ENCODE measurements at places on chromosomes 3 and 15.

DNA sequence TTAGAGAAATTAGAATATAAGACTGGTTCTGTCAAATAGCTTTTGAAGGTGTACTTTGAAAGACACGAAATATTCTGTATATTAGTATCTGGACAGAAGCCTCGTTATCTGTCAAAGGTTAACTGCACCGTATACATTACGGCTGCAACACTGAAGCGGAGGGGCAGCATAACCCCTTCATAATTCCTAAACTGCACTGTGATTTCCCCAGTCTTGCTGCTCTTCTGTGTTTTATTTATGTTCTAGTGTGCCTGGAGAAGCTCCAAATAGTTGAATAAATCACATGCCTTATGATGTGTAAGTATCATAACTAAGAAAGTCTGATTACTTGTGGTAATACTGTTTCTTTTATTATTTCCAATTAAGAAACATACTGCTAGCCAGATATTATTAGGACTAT, 285.7 kb upstream of the ROBO2 start:
- DNase-seq: no peak

DNA sequence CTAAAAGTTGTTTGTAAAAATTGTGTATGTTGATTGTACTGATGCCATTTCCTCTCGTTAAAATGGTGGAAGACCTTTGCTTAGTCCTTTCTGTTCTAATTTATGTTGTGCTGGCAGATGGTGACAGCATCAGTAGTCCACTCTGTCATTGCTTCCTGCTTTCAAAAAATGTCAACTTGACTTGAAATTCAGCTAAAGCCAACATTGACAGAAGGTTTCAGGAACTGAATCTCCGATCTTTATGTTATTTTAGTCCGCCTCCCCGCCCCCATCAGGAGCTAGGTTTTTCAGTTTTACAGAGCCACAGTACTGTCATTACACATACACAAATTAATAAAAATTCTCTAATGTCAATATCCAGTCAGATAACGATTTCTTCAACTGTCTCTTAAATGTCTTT, 1.5 kb downstream of the CEP63 start:
- no peak for DNase-seq

- DNase-seq: no peak
Measured at GRCh38 chr3:152232679-152233078, 36.0 kb upstream of the MBNL1 start.

GRCh38 chr3:32733631-32734229, 48.7 kb downstream of the CNOT10 start:
- DNase-seq: no peak

DNA sequence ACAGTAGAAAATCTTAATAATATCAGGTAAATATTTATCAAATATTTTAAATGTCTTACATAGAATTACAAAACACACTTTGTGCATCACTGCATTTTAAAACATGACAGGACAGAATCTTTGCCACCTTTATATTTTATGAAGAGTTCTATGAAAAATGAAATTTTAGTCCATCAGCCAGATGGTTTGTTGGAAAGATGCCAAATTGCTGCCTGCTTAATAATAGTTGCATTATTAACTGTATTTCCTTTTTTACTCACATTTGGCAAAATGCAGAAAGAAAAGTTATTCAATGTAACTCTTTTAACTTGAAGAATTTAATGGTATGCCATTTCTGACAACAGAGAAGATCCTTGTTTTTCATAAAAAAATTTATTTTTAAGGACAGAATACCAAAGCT, 1271.6 kb downstream of the NSUN3 start:
- DNase-seq: no peak

DNA sequence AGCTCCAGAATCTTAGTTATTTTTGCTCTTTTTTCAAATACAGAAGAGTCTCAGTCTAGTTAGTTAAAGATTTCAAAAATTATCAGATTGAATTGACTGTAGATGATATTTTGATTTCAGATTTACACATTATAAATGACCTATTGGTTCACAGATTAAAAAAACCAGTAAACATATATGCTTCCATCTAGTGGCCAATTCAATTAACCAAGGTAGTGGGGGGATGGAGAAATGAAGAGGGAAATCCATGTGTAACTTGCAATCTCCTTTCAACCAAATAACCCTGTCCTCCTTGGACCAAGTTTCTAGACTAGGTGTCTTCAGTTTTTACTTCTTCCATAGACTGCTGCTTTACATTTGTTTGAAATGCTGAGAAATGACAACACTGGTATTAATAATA, 789.8 kb downstream of the ROBO1 start:
- DNase-seq: no peak

GRCh38 chr15:85534031-85534430, 153.6 kb downstream of the AKAP13 start:
- no peak for DNase-seq

DNA sequence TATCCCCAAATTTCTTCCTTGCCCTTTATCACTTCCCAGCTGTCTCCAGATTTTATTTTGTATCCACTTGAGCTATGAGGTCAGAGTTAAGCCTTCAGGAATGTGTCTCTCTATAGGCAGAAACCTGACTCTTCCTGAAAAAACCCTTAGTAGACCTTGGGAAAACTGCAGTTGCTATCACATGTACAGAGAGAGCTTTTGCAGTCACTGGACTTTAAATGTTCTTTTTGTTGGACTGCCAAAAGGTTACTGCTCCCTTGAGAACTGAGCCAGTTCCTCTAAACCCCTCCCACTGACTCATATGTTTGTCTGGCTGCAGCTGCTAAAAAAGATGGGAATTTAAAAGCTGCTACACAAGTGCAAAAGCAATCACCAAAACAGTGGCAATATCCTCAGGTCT, 169.1 kb upstream of the CCDC54 start:
- DNase-seq: no peak

- DNase-seq: no peak
Measured at GRCh38 chr3:134352031-134352671, 22.1 kb downstream of the AMOTL2 start.

GRCh38 chr15:95485367-95485766, 845.1 kb upstream of the NR2F2 start:
- no peak for DNase-seq

- no peak for DNase-seq
Measured at GRCh38 chr15:62573876-62574275, 408.8 kb upstream of the C2CD4B start.

- no peak for DNase-seq
Measured at GRCh38 chr3:54866251-54866650, 61.6 kb downstream of the LRTM1 start.

DNA sequence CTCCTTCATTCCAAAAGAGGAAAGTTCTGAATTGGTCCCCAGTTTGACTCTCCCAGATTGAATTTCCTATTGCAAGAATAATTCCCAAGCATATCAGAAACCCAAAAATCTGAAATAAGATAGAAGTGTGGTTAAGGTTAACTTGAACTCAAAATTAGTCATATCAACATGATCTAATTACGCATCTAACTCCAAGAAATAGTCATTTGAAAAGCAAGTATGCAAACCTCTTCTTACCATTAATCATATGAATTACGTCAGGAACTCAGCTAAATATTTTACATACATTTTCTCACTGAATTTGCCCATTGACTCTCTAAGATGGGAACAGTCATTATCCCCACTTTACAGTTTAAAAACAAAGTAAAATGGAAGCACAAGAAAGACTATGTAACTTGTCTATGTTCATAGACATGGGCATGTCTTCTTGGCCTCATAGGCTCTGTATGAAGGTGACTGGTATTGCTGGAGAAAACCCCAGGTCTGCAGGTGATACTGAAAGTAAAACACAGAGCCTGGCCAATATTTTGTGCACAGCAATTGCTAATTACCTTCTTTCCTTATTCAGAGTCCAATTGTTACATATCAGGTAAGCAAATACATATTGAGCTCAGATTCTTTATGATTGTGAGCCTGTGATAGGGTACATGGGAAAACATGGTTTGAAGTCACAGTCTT, 139.2 kb downstream of the ATP8B4 start:
- no peak for DNase-seq

DNA sequence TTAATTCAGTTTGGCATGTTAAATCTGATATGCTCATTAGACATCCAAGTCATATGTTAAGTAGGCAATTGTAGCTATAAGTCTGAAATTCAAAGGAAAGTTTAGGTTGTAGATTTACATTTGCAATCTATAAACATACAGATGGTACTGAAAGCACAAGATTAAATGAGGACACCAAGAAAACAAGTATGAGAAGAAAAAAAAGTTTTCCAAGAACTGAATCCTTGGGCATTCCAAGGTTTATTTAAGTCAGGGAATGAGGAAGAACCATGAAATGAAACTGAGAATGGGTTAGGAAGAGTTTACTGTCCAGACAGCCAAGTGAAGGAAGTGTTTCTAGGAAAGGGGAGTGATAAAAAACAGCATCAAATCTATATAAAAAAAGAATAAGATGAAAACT, 756.1 kb upstream of the DPPA4 start:
- no peak for DNase-seq

- DNase-seq: no peak
Measured at GRCh38 chr3:65928110-65928509, 110.6 kb downstream of the MAGI1 start.

DNA sequence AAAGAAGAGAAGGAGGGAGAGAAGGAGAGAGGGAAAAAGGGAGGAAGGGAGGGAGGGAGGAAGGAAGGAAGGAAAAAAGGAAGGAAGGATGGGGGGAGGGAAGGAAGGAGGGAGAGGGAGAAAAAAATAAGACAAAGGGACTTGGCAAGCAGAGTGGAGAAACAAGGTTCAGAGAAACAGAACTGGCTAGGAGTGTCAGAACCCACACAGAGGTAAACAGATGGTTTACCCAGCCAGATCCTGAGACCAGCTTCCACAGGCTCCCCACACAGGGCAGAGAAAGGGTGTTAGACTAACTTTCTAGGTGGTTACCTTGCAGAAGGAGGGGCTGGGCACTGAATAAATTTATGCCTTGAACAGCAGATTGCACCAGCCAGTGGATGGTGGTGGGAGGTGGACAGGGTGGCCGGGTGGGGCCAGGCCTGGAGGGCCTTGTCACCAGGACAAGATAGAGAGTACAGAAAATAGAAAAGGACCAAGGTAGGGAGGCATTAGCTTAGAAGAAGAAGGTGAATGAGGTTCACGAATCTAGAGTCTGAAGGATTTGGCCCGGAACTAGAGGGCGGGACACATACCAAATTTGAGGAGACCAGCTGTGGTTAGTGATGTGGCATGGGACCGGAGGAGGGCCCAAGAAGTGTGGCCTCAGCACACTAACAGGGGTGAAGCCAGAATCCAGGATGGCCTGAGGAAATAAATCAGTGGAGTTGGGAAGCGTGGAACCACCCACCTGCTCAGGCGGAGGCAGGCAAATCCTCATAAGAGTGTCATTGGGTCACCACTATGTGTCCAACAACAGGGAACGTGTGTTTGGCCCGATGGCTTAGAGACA, 1.2 kb upstream of the TM4SF1 start:
- DNase-seq: no peak

- DNase-seq: no peak
Measured at GRCh38 chr15:57256939-57257338, 119.4 kb upstream of the CGNL1 start.

GRCh38 chr15:89107984-89108383, 19.7 kb downstream of the ABHD2 start:
- no peak for DNase-seq

DNA sequence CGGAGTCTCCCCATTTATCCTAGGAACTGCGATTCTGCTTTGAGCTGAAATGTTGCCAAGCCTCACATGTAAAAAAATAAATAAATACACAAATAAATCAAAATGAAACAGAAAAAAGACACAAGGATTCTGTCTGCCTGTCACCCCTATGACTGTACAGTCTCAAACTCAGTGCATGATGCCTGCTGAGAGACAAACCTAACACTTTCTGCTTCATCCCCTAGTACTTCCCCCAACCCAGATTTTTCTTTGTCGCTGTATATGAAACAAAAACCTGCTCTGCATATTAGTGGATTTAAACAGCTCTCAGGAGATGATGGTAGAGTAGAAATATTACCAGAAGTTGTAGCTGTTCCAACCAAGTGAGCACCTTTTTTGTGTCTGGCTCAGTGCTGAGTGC, 530.7 kb upstream of the CFAP20DC start:
- no peak for DNase-seq

- DNase-seq: peak; percentile 56
Measured at GRCh38 chr3:52532838-52533622, 627 bp downstream of the NT5DC2 start.

DNA sequence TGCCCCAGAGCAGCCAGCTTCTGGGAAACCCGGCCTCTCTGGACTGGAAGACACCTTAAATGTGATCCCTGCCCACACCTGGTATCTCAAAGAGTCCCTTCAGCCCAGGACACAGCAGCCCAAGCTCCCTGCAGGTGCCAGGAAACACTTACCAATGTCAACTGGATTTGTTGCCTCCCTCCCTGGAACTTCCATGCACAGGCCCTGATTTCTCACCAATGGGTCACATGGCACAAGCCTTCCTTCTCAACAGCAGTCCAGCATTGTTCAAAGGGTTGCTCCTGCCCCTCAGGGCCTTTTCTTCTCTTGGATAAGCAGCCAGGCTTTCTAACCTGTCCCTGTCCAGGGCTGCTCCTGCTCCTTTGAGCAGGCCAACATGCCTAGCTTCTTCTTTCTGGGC, 31.6 kb downstream of the ANP32A start:
- DNase-seq: no peak

DNA sequence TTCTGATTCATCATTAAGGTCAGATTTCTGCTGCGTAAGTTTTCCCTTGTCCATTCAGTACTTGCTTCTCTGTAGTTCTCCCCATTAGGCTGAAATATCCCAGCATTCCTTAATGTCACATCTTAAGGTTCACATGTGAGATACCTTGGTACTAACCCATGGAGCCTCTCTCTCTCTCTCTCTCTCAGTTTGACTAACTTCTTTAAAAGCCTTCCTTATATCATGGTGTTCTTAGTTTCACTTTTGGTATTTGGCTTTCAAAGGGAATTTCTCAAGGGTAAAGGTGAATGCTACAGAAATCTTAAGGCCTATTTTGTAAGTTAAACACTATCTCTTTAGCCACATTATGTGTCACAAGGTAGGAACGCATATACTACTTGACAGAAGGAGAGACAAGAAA, 427.3 kb upstream of the ZNF717 start:
- no peak for DNase-seq

- peak; percentile 54 for DNase-seq
Measured at GRCh38 chr3:38479431-38480092, 16.6 kb upstream of the EXOG start.

DNA sequence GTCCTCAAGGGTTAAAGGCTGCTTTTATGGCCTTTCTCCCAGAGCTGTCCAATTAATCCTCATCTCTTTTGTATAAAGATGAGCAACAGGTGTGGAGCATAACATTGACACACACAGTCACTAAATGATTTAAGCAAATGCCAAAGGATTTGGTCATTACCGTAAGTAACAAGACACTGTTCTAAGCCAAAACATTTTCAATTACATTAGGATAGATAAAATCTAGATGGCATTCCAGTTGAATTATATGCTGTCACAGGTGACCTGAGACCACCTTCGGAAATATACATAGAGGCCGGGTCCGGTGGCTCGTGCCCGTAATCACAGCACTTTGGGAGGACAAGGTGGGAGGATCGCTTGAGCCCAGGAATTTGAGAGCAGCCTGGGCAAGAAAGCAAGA, 105.3 kb upstream of the UBE3A start:
- DNase-seq: no peak

- DNase-seq: no peak
Measured at GRCh38 chr15:68807249-68807648, 13.4 kb downstream of the ANP32A start.
